ENCODE measurements at places on chromosomes 13 and 19. TPM values are rescaled to one million over a fixed set of nuclear protein-coding genes. Genes with fewer than 3 reads are reported as not detected.

DNA sequence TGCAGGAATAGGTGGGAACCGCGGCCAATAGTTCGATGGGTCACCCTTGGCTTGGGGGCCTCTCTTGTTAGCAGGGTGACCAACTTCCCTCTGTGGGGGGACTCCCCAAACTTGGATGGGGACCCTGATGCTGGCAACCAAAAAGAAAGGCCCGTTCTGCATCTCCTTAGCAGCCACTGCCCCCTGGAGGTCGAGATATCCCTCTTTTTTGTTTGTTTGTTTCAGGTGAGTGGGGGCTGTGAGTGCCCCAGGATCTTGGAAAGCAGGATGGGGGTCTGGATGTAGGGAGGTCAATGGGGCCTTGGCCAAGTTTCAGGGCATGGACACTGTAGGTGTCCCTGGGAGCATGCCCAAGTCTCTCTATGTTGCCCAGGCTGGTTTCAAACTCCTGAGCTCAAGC is 7.7 kb upstream of the CRTC1 start:
- DNase-seq: peak; percentile 25

DNA sequence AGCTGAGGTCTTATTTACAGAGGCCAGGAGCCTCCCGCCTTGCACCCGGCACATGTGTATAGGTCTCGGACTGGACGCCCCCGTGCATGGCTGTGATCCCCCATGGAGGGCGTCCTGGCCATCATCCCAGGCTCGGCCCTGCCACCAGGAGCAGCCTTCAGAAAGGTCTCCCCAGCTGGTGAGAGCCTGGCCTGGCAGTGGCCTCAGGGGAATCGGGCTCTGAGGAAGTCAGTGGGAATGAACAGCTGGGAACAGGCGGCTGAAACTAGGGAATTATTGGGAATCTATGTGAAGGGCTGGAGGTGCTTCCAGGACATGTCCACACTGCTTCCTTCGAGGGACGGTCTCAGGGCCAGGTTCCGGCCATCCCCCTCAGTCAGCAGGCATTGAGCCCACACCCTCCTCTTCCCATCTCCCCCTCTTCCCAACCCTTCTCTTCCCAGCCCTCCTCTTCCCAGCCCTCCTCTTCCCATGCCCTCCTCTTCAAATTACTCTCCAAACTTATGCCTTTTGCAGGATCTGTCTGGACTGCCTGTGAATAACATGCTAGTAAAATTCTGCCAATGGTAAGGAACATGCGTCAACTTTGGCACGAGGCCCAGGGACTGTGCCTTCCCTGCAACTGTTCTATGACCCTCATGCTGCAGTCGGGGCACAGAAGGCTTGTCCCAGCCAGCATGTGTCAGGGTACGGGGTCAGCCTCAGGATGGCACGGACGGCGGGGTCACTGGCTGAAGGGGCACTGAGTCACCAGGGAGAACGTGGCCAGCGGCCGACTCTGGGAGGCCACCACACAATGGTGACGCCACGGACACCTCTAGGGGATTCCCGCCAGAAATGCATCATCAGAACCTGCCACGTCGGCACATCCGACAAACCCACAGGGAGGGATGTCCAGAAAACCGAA is 24.2 kb upstream of the C13orf46 start:
- no peak for DNase-seq

CATSPERD gene
- not detected for total RNA-seq

GRCh38 chr19:48122421-48122820 is 11.8 kb upstream of the PLA2G4C start:
- DNase-seq: no peak

DNA sequence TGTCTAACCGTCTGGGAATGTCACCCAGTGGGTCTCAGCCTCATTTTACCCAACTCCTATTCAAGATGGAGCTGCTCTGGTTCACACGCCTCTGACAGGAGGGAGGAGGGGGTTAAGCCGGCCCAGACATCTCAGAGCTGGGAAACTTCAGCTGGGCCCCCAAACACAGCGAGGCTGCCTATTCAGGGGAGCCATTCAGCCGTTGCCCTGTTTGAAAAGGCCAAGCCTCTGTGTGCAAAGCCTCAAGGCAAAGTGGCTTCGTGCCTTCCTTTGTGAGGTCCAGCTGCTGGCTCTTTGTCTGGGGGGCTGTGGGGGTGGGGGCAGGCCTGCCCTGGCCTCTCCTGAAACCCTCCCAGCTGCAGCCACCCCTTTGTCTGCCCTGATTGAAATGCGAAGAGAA is 147.4 kb downstream of the PTPRS start:
- DNase-seq: no peak

KCNC3 gene
- 4.2 TPM for total RNA-seq

DNA sequence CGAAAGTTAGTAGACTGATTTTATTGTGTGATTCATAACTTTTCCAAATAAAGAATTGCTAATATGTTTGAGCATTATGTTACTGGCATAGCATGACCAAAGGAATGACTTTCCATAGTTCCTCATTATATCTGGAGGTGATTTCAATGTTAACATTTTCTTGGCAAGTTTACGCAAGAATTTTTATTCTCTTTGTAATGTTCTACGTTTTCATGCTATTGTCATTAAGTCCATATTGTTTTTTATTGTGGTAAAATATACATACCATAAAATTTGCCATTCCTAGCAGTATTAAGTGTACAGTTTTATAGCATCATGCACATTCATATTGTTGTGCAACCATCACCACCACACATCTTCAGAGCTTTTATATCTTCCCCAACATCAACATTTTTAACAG is 14.8 kb downstream of the KCTD12 start:
- DNase-seq: no peak

CRB3 gene
- 0.63 TPM for total RNA-seq

- DNase-seq: no peak
These were observed 31.7 kb downstream of the ARHGAP35 start for GRCh38 chr19:46892252-46893179.

All from activated CD4-positive, alpha-beta memory T cell treated with anti-CD3 and anti-CD28 coated beads, Interleukin-2, amount 10 ng/mL, durations not matched to agents 7 days and 5 days (primary cell).